ENCODE measurements at places on chromosomes 5 and 9. TPM values are rescaled to one million over a fixed set of nuclear protein-coding genes. Genes with fewer than 3 reads are reported as not detected.
A peak's percentile ranks its signal among the peaks of the same experiment; 100 is the strongest.

DNA sequence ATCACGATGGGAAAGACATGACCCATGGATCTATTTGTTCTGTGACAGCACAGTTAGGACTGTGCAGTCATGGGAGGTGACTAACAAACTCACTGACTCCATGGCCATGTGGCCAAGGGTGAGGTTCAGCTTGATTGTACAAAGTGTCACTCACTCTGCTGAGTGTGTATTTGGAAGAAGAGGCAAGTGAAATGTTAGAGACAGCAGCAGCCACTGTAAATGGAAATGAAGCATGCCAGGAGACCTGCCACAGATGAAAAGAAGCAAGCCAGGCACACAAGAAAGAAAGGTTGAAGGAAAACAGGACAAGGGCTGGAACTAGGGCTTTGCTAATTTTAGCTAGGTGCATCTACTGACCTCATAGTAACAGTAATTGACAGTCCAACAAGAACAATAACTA lies 42.7 kb upstream of the PALM2AKAP2 start:
- DNase-seq = no peak

DNA sequence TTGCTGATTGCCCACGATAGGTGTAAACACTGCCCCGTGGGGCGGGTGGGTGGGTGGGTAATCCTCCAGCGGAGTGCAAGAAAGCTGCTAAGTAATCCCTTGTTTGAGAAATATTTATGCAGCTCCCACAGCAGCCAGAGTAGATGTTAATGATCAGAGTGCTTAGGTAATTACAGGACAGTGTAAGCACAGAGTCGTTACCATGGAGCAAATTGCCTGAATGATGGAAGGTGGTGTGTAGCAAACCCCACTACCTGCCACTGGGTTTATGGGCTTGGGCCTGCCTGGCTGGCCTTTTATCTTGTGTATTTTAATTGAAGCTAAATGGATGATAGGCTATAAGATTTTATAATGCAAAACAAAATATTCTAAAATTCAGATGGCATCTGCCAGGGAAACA lies 110.0 kb downstream of the COL5A1 start:
- no peak for DNase-seq

DNA sequence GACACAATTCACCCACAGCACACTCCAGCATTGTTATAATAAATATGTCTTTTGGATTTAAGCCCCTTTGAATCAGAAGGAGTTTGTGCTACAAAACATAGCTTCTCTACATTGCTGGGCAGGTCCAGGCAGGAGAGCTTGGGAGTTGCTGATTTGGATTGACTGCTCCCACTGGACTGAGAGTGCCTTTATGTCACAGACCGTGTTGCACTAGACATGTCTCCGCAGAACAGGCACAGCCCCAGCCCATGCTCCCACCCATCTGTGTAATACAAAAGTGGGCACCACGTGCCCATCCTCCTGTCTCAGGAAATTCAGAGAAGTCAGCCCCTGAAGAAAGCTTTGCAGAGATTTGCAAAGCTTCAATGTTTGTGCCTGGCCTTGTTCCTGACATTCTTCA lies 117.1 kb downstream of the MED10 start:
- no peak for DNase-seq

GRCh38 chr5:142601432-142601831 lies 84.5 kb downstream of the FGF1 start:
- DNase-seq = no peak

DNA sequence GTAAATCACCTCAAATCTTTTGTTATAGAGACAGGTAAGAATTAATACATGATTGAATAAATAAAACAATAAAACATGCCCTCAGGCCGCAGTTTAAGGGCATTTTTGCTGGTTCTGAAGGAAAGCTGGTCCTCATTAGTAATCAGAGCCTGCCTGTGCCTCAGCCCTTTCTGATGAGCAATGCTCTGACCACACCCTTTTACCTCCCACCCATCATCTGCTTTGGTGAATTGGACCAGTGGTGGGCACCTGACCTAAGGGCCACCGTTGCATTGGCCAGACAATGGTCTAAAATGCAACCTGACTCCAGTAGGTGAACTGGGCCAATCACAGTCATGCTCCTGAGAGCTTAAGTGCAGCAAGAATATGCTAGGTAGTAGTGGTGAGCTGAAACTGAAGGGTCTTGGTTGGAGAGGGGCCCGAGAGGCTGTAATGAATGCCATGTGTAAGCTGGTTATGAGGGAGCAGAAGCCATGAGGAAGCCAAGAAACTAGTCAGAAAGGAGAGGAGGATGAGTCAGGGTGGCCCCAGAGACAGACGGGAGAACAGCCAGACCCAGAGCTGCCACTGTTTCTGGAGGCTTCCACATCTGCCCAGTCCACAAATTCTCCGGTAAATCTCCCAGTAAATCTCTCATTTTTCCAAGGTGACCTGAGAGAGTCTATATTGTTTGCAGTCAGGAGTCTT lies 45.5 kb upstream of the ZSWIM6 start:
- no peak for DNase-seq

DNA sequence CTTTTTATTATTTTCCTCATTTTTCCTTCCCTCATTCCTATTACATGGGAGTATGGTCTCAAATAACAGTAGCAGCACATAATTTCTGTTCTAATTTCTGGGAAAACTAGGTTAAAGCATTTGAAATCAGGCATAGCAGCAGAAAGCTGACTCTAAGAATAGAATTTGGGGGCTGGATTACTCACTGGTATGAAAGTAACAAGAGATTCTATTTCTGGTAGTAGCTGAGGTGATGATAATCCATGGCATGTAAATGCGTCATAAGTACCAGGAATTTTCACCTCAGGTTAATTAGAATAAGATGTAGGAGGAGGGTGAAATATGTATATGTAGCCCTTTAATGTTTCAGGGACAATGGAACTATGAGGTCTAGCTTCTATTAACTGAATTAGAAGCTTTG lies 662.0 kb downstream of the PTPRD start:
- no peak for DNase-seq

DNA sequence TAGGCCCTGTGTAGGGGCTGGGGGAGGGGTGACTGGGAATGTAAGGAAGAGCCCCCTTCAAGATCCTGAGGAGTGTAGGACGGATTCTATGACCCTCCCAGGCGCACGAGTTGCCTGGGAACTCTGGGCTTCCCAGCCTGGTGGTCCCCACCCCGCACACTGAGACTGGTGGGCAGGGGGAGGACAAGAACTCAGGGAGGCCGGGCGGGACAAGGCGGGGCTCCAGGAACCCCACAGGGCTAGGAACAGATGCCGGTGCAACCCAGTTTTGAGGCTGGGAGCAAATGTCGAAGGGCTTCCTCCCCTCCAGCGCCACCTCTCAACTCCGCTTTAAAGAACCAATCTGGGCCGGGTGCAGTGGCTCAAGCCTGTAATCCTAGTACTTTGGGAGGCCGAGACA lies 1.3 kb upstream of the VDAC1 start:
- no peak for DNase-seq

GRCh38 chr9:137078701-137079400 lies 1.5 kb downstream of the UAP1L1 start:
- peak; percentile 16 for DNase-seq

GRCh38 chr5:132495667-132496190 lies 5.2 kb upstream of the IRF1 start:
- DNase-seq = peak; percentile 94

- no peak for DNase-seq
Measured at GRCh38 chr5:126881821-126882600, 105.1 kb downstream of the LMNB1 start.

GRCh38 chr9:99666571-99666970 lies 155.1 kb upstream of the NR4A3 start:
- DNase-seq = no peak

DNA sequence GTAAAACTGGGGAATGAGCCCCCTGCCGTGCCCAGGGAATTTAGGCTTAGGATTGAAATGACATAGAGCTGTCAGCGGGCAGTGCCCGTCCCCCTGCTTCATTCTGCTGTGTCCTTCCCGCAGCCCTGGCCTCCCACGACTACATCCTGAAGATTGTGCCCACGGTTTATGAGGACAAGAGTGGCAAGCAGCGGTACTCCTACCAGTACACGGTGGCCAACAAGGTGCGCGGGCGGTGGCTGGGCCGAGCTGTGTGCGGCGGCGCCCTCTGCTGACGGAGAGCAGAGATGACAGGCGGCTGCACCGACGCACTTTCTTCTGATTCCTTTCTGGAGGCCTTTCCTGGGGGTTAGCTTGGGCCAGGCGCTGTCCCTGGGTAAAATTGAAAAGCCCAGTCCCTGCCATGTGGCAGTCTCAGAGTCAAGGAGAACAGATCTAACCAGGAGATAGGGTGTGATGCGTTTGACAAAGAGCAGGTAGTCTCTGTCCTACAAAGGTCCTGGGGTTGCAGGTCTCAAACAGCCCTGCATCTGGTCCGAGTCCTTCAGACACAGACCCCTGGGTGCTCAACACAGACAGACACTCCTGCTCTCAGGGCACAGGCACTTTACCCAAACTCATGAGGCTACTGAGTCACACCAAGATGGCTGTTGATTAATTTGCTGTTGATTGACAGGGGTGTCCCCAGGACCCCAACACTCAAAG lies 26.8 kb upstream of the RPL26L1 start:
- DNase-seq = peak; percentile 78

DNA sequence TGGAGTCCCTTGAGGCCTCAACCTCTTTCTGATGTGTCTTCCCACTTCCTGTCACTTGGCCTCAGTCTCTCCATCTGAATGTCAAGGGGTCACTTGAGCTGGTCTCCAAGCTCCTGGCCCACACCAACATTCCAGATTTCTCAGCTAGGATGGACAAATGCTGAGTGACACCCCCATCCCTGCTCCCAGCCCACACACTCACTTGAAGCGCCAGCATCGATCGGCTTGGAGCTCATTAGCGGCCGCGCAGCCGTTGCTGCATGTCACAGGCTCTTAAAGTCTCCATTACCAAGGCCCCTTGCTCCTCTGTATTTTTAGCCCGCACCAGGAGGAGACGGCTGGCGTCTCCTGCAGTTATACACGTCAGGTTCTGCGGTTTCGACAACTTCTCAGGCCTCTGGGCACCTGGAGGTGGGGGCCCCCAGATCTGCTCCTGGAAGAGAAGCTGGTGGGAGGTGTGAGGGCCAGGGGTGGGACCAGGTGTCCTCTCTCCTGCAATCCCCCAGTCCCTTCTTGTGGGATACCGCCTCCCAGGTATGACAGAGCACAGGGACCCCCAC lies 33.4 kb upstream of the ARAP3 start:
- no peak for DNase-seq

DNA sequence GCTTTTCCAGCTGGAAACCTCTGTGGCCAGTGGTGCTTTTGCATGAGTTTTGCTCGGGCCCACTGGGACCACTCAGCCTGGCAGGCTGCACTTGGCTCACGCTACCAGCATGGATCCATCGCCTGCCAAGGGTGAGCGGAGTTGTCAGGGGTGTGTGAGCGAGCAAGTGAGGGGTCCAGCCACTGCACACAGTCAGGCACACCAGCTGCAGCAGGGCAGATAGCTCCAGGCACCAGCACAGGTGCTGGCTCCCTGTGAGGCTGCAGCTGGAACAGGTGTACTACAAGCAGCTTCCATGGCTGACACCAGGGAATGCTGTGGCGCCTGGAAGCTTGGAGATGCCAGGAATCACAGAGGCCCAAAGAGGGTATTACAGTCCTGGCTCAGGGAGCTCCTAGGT lies 391.2 kb upstream of the SGCD start:
- DNase-seq = no peak

DNA sequence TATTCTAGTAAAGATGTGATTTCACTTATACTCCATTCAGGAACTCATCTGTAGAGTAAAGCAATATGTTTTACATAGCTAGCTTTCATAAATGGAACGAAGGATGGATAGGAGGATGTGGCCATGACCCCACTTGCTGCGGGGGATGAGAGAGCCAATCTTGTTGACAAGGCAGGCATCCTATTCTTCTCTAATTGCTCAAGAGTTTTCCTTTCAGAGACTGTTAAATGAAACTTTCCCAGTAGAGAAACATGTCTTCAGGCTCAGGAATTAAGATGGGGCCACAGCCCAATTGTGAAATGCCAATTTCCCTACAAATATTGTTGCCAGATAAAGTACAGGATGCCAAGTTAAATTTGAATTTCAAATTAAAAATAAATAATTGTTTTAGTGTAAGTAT lies 196.2 kb upstream of the TUT7 start:
- no peak for DNase-seq

GRCh38 chr5:37938076-37938852 lies 98.4 kb upstream of the GDNF start:
- no peak for DNase-seq

- no peak for DNase-seq
Measured at GRCh38 chr5:87354496-87354895, 58.2 kb downstream of the CCNH start.

DNA sequence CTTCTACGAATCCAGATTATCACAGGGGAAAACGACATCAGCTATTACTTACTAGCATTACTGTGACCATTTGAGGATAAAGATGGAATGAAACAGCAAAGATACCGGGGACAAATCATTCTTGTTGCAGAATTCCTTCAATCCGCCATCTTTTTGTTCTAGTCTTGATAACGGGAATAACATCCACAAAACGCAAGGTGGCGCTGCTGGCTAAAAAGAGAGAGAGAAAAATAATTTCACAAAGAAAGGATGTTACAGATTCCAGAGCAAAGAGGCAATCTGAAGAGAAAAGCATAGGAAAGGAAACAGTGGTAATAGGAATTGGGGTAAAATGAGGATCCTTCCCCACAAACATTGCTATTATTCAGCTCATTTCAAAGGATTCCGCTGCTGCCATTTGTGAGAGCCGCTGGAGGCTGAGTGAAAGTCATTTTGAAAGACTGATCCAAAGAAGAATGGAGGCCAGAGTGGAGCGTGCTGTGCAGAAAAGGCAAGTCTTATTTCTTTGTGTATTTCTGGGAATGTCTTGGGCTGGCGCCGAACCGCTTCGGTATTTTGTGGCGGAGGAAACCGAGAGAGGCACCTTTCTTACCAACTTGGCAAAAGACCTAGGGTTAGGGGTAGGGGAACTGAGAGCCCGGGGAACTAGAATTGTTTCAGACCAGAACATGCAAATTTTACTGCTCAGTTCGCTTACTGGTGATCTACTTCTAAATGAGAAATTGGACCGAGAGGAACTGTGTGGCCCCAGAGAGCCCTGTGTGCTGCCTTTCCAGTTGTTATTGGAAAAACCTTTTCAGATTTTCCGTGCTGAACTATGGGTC lies at the start of gene PCDHB7:
TSS of gene PCDHB7 (plus strand) at position 264 of the 824 bp plus-strand sequence. CDS start at position 456, 192 bp downstream.
- no peak for DNase-seq

GRCh38 chr5:109644829-109645228 lies 44.9 kb upstream of the MAN2A1 start:
- no peak for DNase-seq

- no peak for DNase-seq
Measured at GRCh38 chr9:92527832-92528521, 7.8 kb downstream of the ECM2 start.

DNA sequence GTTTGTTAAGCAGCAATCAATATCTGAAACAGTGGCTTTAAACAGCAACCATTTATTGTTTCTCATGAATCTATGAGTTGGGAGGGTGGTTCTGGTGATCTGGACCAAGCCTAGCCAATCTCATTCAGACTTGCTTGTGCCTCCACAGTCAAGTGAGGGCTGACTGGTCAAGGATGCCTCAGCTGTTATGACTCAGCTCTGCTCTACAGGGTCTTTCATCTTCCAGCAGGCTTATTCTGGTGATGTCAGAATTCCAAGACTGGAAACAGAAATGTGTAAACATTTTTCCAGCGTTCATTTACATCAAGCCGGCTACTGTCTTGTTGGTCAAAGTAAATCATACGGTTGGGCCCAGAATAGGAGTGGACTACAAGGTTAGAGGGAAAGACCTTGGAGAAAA lies 2.5 kb upstream of the PIP5K1B start:
- no peak for DNase-seq

SPINK6 gene
- total RNA-seq = not detected

UNC13B gene
- 13.8 TPM for total RNA-seq

FASTKD3 gene
- 7.3 TPM for total RNA-seq

MOB3B gene
- total RNA-seq = 34.4 TPM

CYLC2 gene
- total RNA-seq = not detected

IFNK gene
- not detected for total RNA-seq

TICAM2 gene
- total RNA-seq = 5.4 TPM

CCL28 gene
- 3.1 TPM for total RNA-seq

All from uterus (tissue), 4 donors.